ENCODE measurements at places on chromosomes 6 and 20. TPM values are rescaled to one million over a fixed set of nuclear protein-coding genes. Genes with fewer than 3 reads are reported as not detected.

DNA sequence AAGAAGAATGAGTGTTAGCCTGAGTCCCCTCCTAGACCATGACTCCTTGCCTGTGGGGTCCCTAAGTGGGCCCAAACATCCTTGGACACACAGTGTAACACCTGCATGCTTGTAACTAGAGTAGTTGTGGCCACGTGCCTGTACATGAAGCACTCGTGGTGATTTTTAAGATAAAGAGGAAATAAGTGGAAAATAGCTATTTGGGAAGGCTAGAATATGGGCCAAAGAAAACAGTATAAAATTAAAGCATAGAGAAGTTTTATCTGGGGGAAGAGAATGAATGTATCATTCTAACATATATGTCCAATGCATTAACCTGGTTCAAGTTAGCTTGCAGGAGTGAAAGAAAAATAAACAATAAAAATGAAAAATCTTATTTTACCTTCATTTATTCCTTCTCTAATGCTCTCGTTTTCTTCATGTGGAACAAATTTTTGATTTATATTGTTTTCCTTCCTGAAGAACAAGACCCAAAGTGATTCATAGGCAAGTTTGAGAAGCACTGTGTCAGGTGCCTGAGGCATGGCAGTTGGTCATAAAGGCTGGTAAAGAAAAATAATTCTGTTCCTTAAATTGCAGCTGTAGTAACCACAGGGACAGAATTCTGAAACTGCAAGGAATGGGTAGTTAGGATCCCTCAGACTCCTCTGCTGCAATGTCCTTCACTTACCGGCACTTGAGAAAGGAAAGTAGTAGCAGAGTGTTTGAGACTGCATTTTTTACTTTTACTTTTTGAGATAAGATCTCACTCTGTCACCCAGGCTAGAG is 8.5 kb upstream of the CST3 start:
- no peaks in the 10 kb centered on the region for H3K27me3 ChIP-seq
- H3K36me3 ChIP-seq, result no peaks in the 10 kb centered on the region
- no peak for DNase-seq
- H3K27ac ChIP-seq, result no peak overlapping the region

Gene BCAS1
- 0.19 TPM for total RNA-seq

DNA sequence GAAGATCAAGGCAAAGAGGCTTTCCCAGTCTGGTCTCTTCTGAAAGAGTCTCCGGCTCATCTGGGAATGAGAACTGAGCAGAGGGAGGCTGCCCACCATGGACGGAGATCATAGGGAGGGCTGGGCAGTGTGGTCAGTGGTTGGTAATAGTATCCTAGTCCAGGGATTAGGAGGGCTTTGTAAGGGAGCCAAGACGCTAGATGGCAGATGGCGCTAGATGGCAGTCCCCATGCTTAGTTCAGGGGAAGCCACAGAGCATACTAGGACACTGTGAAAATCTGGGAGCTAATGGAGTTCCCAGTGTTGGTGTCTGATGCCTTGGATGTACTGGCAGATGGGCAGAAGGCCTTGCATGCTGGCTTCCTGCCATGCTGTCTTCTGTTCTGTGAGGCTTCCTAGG is 21.7 kb upstream of the DAAM2 start:
- DNase-seq, result no peak
- H3K27me3 ChIP-seq, result no peaks in the 10 kb centered on the region
- H3K27ac ChIP-seq, result no peak overlapping the region
- no peak overlapping the region for H3K4me3 ChIP-seq

Gene BPIFB2
- not detected for total RNA-seq

- no peak for DNase-seq
- H3K27ac ChIP-seq, result no peak overlapping the region
- no peaks in the 10 kb centered on the region for H3K36me3 ChIP-seq
- H3K27me3 ChIP-seq, result no peaks in the 10 kb centered on the region
Observed at GRCh38 chr6:111096246-111096645, 8.9 kb downstream of the SLC16A10 start.

Gene EPHA7
- 6.8 TPM for total RNA-seq

DNA sequence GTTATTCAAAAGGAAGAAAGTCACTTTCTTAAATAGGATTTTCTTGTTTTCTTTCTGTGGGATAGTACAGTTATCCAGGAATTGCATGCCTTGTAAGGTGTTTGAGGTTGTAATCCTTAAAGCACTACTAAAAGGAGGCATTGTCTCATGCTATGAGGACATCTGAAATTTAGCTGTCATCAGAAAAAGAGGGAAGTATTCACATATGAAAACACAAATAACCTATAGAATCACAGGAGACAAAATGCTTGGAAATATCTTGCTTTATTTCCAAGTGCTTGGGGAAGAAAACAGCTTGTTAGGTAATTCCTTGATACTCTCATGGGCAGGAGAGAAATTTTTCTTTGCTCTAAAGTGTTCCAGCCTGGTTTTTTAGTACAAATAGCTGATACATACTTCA is 40.1 kb downstream of the HECA start:
- H3K4me1 ChIP-seq, result peaks cover 3% of the 10 kb centered on the region
- DNase-seq, result no peak
- H3K36me3 ChIP-seq, result peaks cover 3% of the 10 kb centered on the region

- DNase-seq, result no peak
- H3K36me3 ChIP-seq, result no peaks in the 10 kb centered on the region
- no peaks in the 10 kb centered on the region for H3K27me3 ChIP-seq
Observed at GRCh38 chr6:88641178-88641903, 322.1 kb downstream of the RNGTT start.

Gene BACH2
- total RNA-seq, result 5.9 TPM

GRCh38 chr6:123909989-123910388 is 106.3 kb downstream of the NKAIN2 start:
- no peaks in the 10 kb centered on the region for H3K4me1 ChIP-seq
- H3K27ac ChIP-seq, result no peak overlapping the region
- H3K27me3 ChIP-seq, result no peaks in the 10 kb centered on the region
- H3K36me3 ChIP-seq, result no peaks in the 10 kb centered on the region

DNA sequence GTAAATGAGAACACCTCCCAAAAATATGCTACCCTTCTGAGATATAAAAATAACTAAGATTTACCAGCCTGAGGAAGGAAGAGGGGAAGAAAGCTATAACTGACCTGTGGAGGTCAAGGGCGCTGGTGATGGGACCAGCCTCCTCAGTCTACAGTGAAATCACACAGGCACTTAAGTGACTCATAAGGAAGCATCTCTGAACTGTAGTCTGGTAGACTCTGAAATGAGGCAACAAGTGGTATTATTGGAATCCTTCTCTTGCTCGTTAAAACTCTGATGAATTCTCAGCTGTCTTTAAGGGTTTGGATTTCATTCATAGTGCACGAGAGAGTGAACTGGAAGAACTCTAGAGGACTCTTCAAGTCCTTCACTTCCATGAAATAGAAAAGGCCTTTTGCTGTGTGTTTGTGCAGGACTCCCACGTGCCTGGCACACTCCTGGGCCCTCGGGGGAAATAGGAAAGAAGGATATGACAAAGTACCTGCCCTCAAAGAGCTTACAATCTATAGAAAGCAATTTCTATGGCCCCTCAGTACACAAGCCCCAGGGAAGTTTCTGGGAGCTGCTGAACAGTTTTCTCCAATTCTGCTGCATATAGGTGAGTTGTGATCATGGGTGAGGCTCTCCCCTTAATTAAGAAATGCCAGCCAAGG is 231.8 kb upstream of the RREB1 start:
- no peak overlapping the region for H3K4me3 ChIP-seq
- DNase-seq, result no peak
- no peaks in the 10 kb centered on the region for H3K27me3 ChIP-seq
- no peak overlapping the region for H3K27ac ChIP-seq
- H3K36me3 ChIP-seq, result no peaks in the 10 kb centered on the region

GRCh38 chr20:45358282-45359068 is 4.5 kb upstream of the SYS1 start:
- H3K27ac ChIP-seq, result no peak overlapping the region
- H3K4me1 ChIP-seq, result peaks cover 9% of the 10 kb centered on the region
- H3K36me3 ChIP-seq, result no peaks in the 10 kb centered on the region

DNA sequence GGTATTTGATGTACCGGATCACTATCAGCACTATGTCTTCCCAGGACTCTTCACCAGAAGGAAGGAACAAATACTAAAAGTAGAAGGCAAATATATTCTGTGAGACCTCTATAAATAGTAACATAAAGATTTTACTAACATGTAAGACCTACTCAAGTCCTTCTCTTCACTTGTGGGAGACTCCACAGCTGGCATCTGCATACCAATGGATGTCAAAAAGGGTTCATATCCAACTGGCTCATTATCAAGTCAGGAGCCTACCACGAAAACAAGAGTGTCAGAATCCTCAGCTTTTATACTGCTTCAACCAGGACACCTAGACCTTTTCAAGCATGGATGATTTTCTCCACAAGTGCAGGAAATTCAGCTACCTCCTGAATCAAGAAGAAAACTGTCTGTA is 20.0 kb upstream of the MARCKS start:
- DNase-seq, result no peak
- no peaks in the 10 kb centered on the region for H3K4me1 ChIP-seq
- H3K27me3 ChIP-seq, result no peaks in the 10 kb centered on the region
- no peak overlapping the region for H3K4me3 ChIP-seq
- no peak overlapping the region for H3K27ac ChIP-seq

GRCh38 chr6:84103029-84103428 is 69.5 kb downstream of the MRAP2 start:
- H3K27me3 ChIP-seq, result no peaks in the 10 kb centered on the region
- no peak overlapping the region for H3K27ac ChIP-seq
- H3K4me1 ChIP-seq, result no peaks in the 10 kb centered on the region
- no peaks in the 10 kb centered on the region for H3K36me3 ChIP-seq

GRCh38 chr20:19506021-19506420 is 252.0 kb upstream of the RIN2 start:
- DNase-seq, result no peak
- no peak overlapping the region for H3K27ac ChIP-seq
- H3K4me3 ChIP-seq, result no peak overlapping the region
- H3K36me3 ChIP-seq, result no peaks in the 10 kb centered on the region

DNA sequence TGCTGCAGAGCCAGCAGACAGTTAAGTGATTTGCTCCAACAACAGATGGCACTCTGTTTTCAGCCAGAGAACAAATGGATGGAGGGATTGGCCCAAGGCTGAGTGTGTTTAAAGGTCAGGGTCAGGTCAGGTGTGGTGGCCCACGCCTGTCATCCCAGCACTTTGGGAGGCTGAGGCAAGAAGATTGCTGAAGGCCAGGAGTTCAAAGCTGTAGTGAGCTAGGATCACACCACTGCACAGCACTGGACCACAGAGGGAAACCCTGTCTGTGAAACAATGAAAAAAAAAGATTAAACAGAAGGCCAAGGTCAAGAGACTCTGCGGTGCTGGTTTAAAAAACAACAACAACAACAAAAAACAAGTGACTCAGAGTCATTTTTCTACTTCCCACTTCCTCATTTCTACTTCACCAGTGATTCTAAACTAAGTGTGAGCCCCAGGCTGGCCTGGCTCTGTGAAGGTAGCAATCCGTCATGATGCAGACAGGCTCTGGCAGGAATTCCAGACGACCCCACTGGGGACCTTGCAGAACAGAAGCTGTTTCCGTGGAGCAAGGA is 42.5 kb upstream of the ARMC2 start:
- H3K4me3 ChIP-seq, result no peak overlapping the region
- no peaks in the 10 kb centered on the region for H3K36me3 ChIP-seq
- peaks cover 3% of the 10 kb centered on the region for H3K4me1 ChIP-seq
- H3K27me3 ChIP-seq, result no peaks in the 10 kb centered on the region

DNA sequence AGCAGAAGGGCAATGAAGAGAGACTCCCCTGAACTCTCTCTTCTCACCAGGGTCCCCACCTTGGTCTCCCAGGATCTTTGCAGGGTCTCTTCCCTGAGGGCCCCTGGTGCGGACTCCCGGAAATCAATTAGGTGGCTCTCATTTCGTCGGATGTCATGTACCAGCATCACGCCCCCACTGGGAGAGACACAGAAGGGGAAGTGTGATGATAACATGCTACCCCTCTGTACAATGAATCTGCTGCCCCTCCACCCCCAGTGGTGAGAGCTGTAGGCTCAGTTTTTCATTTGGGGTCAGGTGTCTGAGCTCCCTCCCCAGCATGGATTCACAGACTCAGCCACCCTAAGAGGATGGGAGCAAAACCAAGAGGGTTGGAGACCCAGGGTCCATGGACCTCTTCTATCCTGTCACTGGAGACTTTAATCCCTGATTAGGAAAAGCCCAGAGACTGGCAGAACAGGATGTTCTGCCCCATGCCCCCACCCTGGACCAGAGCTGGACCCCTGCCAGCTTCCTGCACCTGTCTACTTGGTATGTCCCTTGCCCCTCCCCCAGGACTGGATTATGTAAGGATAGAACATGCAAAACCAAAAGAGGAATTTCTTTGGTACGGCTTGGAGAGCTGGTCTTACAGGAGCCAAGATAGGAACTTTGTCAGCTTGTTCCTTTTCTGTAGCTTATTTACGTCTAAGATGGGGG is 11.1 kb downstream of the GGT7 start:
- no peak overlapping the region for H3K27ac ChIP-seq
- H3K27me3 ChIP-seq, result no peaks in the 10 kb centered on the region
- H3K36me3 ChIP-seq, result peaks cover 5% of the 10 kb centered on the region
- peaks cover 7% of the 10 kb centered on the region for H3K4me1 ChIP-seq
- no peak for DNase-seq
- no peak overlapping the region for H3K4me3 ChIP-seq

GRCh38 chr6:53696341-53696740 is 30.8 kb upstream of the KLHL31 start:
- no peak overlapping the region for H3K4me3 ChIP-seq
- H3K4me1 ChIP-seq, result no peaks in the 10 kb centered on the region
- no peaks in the 10 kb centered on the region for H3K27me3 ChIP-seq
- no peaks in the 10 kb centered on the region for H3K36me3 ChIP-seq

- peaks cover 11% of the 10 kb centered on the region for H3K4me1 ChIP-seq
- no peak overlapping the region for H3K4me3 ChIP-seq
- peaks cover 52% of the 10 kb centered on the region for H3K27me3 ChIP-seq
- DNase-seq, result no peak
Observed at GRCh38 chr6:136923954-136924673, 2.0 kb downstream of the SLC35D3 start.

Gene MLIP
- total RNA-seq, result not detected

GRCh38 chr6:16964553-16965499 is 137.0 kb upstream of the STMND1 start:
- no peaks in the 10 kb centered on the region for H3K4me1 ChIP-seq
- peak; percentile 71 for DNase-seq
- H3K36me3 ChIP-seq, result no peaks in the 10 kb centered on the region
- H3K4me3 ChIP-seq, result no peak overlapping the region
- no peak overlapping the region for H3K27ac ChIP-seq

DNA sequence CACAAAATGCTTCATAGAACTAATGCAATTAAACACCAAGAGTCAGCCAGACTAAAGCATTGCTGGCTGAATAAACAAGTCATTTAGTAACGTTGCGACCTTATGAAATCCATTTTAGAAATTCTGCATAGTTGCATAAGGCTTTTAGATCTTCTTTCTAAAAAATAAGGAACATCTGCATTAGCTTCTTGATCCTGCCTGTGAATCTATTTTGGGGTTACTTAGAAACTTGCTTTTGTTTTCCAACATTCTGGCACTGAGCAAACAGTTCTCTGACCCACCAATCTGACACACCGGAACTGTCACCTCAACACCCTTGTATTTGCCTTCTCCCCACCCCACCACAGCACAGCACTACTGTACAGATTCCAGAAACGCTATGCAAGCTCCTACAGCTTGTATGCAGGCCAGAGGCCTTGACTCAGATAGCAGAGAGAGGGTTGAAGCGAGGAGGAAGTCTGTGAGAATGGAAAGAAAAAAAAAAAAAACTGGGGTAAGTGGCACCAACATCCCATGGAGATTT is 55.0 kb downstream of the KIF13A start:
- no peak overlapping the region for H3K4me3 ChIP-seq
- no peaks in the 10 kb centered on the region for H3K36me3 ChIP-seq
- peaks cover 6% of the 10 kb centered on the region for H3K4me1 ChIP-seq
- H3K27me3 ChIP-seq, result no peaks in the 10 kb centered on the region
- no peak for DNase-seq
- no peak overlapping the region for H3K27ac ChIP-seq

Gene FAM209A
- total RNA-seq, result not detected

Gene BANF2
- total RNA-seq, result not detected

Gene ATP9A
- 6.4 TPM for total RNA-seq
